Stimulated activated CD4-positive, alpha-beta T cell treated with anti-CD3 and anti-CD28 coated beads, Interleukin-4, amount 100 ng/mL, for 4 hours (primary cell): ENCODE measurements at places on chromosomes 7 and 10.

DNA sequence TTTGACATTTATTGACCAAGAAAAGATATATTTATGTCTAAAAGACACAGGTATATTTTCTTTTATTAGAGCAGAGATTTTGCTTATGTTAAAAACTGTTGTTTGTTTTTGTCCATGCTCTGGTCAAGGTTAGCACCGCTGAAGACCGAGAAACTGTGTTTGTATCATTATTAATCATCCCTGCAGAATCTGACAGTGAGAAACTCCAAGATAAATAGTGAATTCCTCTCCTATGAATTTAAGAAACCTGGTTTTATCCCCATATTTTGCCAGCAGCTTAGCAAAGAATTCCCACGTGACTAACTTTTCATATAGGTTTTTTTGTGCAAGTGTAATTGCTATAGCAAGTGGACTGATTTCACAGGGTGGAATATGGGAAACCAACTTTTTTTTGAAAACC, 77.6 kb downstream of the FRMD4A start:
- DNase-seq, result no peak

- DNase-seq, result no peak
Observed at GRCh38 chr7:46153951-46154787, 233.1 kb upstream of the IGFBP3 start.

- DNase-seq, result no peak
Observed at GRCh38 chr10:3215153-3215775, 42.7 kb upstream of the PITRM1 start.

DNA sequence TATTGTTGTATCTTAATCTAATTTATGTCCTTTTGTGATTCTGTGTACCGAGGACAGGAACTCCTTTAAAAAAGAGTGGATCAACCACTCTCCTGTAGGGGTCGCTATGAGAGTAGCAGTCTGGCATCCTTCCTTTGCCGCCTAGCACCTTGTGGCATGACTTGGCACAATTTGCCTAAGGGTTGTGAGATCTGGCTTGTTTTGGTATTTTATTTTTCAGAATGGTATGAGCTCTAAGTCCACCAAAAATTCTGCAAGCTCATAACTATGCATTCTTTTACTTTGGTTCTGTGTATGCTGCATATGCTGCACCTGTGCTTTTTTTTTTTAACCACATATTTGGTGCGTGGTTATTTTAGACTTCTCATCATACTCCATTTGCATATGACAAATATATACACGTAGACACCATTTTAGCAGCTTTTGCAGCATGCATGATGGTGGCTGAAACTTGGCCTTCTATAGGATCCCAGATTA, 112.8 kb downstream of the CDK14 start:
- DNase-seq, result no peak

DNA sequence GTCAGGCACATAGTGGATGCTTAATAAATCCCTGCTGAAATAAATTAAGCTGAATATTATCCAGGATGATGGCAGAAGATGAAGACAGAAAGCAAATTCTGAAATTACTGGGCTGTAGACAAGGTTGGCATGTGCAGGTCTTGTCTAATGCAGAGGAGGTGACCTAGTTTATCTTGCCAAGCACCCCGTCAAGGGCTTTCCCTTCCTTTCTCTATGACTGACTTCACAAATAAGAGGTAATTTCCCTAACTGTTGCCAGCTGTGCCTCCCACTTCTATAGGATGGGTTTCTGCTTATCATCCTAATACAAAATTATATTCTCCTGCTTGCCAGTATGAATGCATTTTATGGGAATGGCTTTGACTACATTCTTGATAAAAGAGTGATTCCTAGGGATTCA, 38.0 kb downstream of the LHFPL3 start:
- DNase-seq, result no peak

DNA sequence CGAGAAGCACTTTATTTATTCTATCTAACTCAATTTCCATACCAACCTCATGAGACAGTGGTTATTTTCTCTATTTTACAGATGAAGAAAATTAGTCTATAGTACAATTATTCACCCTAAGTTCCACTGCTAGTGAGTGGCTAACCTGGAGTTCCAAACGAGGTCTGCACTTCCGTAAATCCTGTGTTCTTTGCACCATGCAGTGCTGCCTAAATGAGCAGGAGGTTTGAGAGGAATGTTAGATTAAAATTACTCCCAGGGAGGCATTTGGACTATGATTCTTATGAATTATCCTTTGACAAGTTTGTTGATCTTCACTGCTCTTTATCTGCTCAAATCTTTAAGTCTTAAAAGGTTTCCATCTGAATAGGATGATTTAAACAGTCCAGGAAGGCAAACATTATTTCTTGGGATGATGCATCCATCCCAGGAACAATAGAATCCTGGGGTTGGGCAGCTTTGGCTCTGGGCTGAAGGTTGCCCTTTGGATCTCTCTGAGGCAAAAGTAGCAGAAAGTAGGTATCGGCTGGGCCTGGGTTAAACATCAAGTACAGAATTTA, 400.8 kb downstream of the REEP3 start:
- no peak for DNase-seq

- DNase-seq, result no peak
Observed at GRCh38 chr10:13711291-13711690, 124.5 kb downstream of the PRPF18 start.

GRCh38 chr10:110221721-110222261, 14.4 kb downstream of the MXI1 start:
- DNase-seq, result peak; percentile 87

- no peak for DNase-seq
Observed at GRCh38 chr7:73899731-73900142, 38.8 kb downstream of the TMEM270 start.

- DNase-seq, result no peak
Observed at GRCh38 chr10:53836638-53837037, 964.4 kb downstream of the PCDH15 start.

- DNase-seq, result no peak
Observed at GRCh38 chr7:93551063-93551895, 23.2 kb downstream of the CALCR start.

DNA sequence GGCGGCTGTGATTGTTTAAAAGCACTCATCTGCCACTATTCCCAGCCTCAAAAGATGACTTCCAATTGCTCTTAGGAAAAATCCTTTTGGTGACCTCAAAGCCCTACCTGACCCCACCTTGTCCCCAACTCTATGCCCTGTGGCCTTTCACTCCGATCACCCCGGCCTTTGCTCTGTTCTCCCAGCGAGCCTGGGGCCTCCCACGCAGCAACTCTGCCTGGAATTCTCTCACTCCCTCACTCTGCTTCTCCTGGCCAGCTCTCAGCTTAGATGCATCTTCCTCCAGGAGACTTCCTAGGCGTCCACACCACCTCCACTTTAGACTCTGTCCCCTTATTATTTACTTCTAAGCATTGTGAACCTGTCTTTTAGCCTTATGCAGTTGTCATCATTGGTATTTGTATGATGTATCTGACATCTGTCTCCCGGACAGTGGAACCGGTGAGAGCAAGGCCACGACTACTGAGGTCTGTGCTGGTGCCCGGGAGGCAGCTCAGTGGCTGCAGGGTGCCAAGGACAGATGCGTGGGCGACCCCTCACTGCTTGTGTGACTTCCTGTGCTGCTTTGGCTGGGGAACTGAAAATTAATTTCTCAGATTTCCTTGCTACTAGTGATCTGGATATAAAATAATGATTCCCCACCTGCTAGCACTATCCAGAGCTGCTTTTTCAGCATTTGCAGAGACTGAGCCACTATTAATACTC, 63.0 kb downstream of the PIP4K2A start:
- no peak for DNase-seq

DNA sequence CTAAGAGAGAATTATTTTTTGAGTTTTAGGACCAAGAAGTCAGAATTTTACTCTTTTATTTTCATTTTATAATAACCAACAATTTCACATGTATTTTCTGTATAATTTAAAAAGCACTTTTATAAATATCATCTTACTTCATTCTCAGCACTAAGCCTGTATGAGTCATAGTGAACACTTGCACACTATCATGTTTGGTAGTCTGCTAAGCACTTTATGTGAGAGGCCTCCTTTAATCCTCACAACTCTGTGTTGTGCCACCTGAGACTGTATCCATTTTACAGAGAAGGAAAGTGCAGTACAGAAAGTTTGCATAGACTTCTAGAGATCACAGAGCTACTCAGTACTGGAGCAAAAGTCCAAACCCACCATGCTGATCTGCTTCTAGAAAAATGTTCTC, 939.6 kb downstream of the NRG3 start:
- no peak for DNase-seq

GRCh38 chr7:70017357-70017756, 419.1 kb downstream of the AUTS2 start:
- DNase-seq, result no peak

DNA sequence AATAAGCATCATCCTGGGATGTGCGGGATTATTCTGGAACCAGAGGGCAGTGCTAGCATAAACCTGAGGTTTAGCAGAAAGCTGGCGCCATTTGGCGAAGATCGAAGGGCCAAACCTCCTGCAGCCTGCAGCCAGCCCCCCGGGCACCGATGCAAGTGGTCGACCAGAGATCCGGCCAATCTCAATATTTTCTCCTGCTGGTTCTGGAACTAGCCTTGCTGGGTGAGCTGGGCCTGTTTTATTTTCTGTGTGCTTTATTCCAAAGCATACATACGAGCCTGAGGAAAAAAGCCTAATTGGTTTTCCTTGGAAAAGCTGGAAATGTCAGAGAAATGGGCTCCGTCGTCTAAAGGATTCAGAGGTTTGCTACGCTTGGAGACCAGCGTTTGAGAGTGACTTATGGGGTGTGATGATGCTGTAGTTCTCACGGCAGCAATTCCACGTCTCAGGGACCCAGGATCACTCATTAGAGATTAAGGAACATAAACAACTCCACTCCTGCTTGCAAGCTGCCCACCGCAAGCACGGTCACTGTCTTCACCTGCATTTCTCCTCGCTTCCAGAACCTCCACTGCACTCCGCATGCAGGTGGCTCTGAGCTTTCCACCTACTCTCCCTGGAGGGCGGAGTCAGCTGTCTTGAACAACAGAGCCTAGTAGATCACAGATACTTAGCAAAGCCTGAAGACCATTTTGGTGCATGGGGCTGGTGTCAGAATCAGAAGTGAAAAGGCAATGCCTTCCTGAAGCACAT, 60.2 kb downstream of the PRKAG2 start:
- no peak for DNase-seq

DNA sequence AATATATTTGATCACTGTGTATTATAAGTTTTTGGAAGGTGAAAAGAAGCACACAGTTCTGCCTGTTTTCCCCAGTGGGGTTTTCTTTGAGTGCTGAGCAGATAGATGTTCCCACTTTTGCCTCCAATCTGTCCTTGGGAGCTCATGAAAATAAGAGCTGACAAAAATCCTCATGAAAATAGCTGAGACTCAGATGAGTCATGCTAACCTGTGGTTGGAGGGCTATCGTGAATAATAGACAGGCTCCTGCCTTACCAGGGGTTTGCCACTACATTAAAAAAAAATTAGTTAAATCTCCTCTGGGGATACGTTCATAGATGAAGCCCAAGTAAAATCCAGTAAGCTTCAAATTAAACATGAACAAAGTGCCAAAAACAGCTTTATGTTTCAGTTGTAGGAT, 10.9 kb upstream of the AOAH start:
- no peak for DNase-seq

DNA sequence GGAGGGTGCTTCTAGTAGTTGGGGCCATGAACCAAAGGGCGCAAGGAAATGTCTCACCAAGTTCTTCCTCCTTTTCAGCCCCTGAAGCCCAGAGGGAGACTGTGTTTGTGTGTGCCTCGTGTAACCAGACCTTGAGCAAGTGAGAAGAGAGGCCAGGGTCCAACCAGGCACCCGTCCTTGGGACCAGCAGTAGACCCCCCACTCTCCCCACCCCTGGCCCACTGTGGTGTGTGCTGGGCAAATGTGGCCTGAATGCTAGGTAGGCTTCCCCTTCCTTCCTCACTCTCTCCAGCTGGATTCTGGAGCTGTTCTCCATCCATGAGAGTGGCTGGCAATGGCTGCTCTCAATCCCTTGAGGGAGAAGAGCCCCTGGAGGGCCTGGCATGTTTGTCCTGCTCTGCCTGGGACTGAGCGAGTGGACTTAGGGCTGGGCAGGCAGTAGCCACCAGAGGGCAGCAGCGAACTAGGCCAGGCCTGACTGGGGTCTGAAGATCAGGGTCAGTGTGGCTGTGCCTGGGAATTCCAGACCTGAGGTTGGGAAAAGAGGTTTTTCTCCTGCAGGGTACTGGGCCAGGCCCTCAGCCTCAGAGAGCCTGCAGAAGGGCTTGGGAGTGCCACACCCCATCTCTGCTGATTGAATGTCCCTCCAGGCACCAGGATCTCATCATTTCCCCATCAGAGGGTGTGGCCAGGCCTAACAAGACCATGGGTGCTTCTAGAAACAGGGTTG, 12.5 kb downstream of the SFRP5 start:
- peak; percentile 45 for DNase-seq

DNA sequence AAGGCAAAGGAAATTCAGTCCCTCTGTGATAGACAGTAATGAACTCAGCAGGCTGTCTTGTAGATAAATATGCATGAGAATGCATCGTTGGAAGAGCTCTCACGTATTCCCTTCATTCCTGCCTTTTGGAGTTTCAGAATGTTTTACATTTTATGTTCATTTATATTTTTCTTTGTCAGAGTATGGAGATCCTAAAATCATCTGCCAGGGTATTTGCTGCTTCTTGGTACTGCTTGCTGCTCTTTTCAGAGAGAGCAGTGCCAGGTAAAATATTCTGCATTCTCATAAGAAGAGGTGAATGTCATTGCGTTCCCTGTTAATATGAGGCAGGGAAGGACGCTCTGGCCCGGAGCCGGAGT, 290.2 kb downstream of the CCDC3 start:
- DNase-seq, result no peak

DNA sequence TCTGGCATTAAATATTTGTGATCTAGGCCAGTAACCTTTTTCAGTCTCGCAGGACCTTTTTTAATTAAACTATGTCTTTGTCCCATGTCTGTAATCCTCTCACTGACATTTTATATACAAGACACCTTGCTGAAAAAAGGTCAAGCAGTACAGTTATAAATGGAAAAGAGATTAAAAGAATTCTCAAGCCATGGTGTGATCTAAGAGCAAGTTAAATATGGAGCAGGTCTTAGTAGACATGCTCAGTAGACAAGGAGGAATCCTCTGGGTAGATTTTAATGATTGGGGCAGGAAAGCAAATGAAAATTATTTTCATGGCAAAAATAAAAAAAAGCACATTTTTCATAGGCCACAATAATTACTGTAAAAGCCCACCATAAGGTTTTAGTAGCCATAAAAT, 203.5 kb downstream of the PPP1R3A start:
- no peak for DNase-seq

DNA sequence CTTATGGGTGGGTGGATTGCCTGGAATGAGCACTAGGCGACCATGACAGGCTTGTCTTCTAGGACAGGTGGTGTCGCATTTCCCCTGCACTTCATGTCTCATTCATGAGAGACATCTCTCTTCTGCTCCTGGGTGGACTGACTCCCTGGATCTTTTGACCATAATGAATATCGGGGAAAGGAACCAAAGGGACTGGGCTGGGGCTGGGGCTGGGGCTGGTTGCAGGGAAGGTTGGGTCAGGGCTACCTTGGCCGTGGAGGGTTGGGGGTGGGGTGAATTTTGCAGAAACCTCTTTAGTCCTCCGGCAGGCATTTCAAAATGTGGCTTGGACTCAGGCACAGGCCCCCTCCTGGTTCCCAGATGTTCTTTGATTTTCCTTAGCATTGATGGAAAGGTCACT, 319.2 kb downstream of the ZNF716 start:
- no peak for DNase-seq
